NCI-H2227 treated with DMSO at 0.1 percent for 48 hours (cell line): ENCODE measurements at places on chromosomes 12 and 14.

DNA sequence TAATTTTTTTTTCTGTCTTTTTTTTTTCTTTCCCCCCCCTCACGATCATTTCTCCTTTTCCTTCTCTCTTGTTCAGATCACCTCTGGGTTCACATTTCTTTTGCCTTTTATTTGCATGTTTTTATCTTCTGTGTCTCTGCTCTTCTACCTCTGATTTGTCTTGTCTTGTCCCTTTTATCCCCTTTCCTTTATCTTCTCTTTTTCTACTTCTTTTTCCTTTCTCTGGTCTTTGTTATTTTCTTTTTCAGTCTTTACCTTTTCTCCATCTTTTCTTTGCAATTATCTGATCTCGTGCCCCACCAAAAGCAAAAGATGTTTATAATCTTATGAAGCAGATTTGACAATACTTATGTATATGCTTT, 77.8 kb upstream of the RAP1B start:
- no peak for DNase-seq

GRCh38 chr14:99179946-99180345, 92.1 kb downstream of the BCL11B start:
- DNase-seq = no peak

DNA sequence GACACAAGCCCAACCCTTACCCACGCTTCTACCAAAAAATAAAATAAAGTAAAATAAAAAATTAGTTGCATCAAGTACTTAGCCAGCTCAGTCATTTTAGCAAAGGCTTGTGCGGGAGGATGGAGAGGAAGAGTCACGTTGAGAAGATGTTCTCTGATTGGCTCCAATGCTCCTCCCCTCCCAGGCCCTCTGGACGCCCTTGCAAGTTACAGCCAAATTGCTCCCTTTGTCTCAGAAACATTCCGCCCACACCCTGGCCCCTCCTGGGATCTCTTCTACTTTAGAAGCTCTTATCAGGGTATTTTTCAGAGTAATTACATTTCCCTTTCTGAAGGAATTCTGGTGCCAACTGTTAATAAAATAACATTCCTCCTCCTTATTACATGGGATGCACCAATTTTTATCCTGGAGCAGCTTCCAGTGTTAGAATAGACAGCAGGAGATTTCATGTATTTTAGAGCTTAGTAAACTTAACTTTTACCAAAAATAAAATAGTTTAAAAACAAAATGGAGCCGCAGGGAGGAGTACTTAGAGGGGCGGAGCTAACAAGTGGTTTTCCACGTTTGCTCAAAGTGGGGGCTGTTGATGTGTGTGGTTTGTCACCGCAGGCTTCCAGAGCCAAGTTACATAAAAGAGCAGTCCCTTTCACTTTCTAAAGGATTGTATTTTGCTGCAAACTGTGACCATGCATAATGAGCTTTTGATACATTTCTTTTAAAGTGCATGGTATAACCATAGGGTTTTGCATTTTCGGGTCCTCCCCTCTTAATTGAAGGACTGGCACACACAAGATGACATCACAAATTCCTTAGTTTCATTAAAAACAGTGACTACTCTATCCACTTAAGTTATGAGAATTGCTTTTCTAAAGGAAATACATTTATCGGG, 71.7 kb upstream of the RAP1B start:
- peak; percentile 69 for DNase-seq

- no peak for DNase-seq
Observed at GRCh38 chr12:79927772-79928474, 7.0 kb downstream of the PPP1R12A start.

DNA sequence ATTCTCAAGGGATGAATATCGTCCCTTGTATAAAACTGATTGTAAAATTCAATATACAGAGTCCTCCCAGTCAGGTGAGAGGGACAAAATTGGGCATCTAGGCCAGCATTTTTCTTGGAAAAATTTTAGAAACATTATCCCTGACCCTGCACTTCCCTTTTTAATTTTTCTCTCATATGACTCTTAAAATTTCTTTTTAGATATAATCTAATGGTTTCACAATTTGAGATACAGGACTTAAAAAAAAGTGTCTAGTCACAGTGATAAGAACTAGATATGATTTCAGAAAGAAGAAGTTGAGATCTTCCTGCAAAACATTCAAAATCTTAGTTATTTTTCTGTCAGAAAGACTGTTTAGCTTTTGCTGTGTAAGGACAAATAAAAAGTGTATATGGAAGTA, 270.8 kb upstream of the PPFIA2 start:
- DNase-seq = no peak

GRCh38 chr12:67483871-67484554, 164.5 kb upstream of the DYRK2 start:
- no peak for DNase-seq

DNA sequence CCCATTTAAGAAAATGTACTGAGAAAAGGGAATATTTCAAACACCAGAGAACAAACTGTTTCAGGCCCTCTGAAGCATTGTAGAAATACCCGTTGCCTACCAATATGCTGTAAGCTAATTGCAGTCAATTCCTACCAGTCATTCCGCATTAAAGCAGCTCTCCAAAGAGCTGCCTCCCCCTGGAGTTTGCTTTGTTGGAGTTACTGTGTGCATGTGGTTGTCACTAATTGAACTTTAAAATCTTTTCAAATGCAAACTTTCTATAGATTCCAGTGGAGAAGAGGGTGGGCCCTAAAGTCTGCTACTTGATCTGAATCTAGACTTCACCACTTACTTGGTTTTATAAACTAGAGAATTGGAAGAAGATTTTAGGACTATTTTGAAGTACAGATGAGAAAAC, 112.7 kb downstream of the PLXNC1 start:
- DNase-seq = no peak
